ENCODE measurements at places on chromosomes 6 and 20.
A peak's percentile ranks its signal among the peaks of the same experiment; 100 is the strongest.

- peak; percentile 67 for DNase-seq
Measured at GRCh38 chr6:30130887-30131862, 4.8 kb upstream of the TRIM40 start.

DNA sequence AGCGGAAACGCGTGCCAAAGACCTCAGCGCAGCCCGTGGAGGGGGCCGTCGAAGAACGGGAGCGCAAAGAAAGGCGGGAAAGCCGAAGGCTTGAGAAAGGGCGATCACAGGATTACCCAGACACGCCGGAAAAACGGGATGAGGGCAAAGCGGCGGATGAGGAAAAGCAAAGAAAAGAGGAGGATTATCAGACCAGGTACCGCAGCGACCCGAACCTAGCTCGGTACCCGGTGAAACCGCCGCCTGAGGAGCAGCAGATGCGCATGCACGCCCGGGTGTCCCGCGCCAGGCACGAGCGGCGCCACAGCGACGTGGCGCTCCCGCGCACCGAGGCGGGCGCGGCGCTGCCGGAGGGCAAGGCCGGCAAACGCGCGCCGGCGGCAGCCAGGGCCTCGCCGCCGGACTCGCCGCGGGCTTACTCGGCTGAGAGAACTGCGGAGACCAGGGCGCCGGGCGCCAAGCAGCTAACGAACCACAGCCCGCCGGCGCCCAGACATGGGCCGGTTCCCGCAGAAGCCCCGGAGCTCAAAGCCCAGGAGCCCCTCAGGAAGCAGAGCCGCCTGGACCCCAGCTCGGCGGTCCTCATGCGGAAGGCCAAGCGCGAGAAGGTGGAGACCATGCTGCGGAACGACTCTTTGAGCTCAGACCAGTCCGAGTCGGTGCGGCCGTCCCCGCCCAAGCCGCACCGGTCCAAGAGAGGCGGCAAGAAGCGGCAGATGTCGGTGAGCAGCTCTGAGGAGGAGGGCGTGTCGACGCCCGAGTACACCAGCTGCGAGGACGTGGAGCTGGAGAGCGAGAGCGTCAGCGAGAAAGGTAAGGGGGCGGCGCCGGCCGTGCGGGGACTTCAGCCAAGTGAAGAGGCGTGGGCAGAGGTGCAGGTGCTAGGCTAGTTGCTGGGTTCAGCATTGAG is 296.2 kb downstream of the RIMS1 start:
- DNase-seq: peak; percentile 58

DNA sequence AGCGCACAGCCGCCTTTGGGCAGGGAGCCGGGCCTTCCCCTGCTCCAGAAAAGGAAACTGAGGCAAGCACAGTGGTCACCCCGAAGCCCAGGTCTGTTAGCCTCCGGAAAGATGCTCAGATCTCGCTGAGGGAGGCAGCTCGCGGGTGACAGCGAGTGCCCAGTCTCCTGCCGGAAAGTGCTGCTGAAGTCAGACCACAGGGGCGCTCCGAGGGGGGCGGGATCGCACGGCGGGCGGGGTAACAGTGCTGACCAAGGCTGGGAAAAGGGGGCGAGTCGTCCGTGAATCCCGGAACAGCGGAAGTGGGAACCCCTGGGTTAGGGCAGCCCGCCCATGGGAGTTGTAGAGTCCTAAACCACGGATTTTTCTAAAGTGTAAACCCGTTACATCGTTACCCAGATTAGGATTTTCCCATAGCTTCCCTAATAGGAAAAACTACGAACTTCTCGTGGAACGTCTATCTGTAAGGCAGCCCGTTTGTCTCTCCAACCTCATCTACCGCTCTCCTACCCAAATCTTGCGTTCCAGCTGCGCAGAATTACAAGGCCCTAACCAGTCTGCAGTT is 504 bp downstream of the VPS16 start:
- peak; percentile 88 for DNase-seq

DNA sequence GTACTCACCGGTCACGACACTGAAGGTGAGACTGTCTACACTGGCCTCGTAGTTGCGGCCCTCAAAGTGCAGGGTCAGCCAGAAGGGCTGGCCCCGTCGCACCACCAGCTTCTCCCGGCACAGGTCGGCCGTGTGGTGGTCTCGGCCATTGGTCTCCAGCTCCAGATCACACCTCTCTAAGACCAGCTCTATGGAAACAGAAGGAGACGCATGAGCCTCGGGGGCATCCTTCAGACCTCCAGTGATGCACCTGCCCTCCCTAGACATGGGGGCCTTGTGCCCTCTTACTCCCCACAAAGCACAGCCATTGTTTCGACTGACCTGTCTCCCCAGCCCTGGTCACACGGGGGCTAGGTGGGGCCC is 3.7 kb downstream of the TGM2 start:
- DNase-seq: no peak

DNA sequence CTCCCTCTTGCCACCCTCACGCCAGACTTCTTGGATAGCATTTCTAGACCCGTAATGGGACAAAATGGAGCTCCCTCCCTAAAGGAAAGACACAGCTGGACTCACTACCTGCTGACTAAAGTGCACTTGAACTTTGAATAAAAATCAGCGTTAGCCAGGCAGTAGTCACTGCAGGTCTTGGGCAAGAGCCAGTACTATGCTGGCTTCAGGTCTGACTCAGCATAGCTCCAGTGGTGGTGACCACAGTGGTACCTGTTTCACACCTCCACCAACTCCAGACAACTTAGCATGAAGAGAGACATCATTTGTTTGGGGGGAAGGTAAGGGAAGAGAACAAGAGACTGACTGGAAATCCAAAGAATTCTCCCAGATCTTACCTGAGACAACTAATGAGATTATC is 906.8 kb downstream of the GRIK2 start:
- DNase-seq: no peak

DNA sequence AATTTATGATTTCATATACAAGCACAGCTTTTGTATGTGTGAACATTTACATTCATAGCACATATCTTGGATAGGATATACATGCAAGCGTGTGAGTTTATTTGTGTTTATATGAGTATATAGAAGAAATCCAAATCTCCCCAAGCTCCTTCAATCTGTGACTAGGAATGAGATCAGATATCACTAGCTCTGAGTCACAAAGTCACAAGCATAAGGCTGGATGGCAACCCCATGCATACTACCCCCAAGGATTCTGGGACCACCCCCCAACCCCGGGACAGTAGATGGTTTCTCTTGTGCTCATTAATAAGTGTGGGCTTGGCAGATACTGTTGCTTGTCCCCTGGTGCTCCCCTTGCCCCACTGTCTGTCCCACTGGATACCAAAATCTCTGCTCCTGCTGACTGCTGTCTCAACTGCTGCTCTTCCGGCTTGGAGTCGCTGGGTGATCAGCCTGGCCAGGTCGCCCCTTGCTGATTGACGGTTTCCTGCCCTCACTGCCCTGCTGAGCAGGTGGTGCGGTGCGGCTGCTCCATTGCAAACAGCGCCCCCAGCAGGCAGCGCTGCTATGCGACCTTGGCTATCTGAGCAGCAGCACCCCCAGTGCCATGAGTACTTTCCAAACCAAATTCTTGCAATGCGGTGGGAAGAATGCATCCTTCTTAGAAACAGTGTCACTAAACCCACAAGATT is 279.4 kb downstream of the CD83 start:
- DNase-seq: no peak

- no peak for DNase-seq
Measured at GRCh38 chr6:41059556-41059955, 6.6 kb downstream of the APOBEC2 start.

GRCh38 chr6:30399390-30400058 is 54.6 kb downstream of the RPP21 start:
- no peak for DNase-seq
